MM.1S (cell line): ENCODE measurements at places on chromosomes 5 and 9.
A peak's percentile ranks its signal among the peaks of the same experiment; 100 is the strongest.

DNA sequence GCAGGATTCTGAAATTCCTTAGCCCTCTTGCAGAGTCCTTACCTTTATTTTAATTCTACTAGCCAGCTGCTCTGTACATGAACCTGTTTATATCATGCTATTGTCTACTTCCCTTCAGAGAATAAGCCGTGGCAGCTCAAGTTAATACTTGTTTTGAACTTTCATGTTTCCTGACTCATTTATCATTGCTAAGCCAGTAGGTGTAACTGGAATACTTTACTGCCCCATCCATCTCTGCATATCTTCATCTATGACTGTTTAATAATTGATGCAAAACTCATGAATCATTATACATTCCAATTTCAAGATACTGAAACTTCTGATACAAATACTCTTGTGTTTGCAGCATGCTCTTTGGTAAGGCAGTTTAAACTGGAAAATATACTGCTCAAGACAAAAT, 174.7 kb downstream of the PPP2R2B start:
- no peaks in the 10 kb centered on the region for H3K4me1 ChIP-seq
- H3K36me3 ChIP-seq = no peaks in the 10 kb centered on the region
- DNase-seq = no peak
- no peak overlapping the region for H3K27ac ChIP-seq

- H3K4me3 ChIP-seq = no peak overlapping the region
- DNase-seq = no peak
- H3K36me3 ChIP-seq = no peaks in the 10 kb centered on the region
- H3K4me1 ChIP-seq = no peaks in the 10 kb centered on the region
Measured at GRCh38 chr5:161863811-161864210, 15.9 kb downstream of the GABRA1 start.

GRCh38 chr5:142110046-142110531, 1.5 kb downstream of the NDFIP1 start:
- peak overlapping the region; percentile 89 for H3K4me3 ChIP-seq
- H3K4me1 ChIP-seq = peaks cover 16% of the 10 kb centered on the region; the same call in 1 of the 2 replicates
- peak overlapping the region; percentile 72; the same call in 1 of the 2 replicates for H3K27ac ChIP-seq
- H3K27me3 ChIP-seq = no peaks in the 10 kb centered on the region
- no peaks in the 10 kb centered on the region for H3K36me3 ChIP-seq
- no peak for DNase-seq

- H3K36me3 ChIP-seq = no peaks in the 10 kb centered on the region
- no peaks in the 10 kb centered on the region for H3K27me3 ChIP-seq
- no peaks in the 10 kb centered on the region for H3K4me1 ChIP-seq
- no peak overlapping the region for H3K27ac ChIP-seq
- no peak overlapping the region for H3K4me3 ChIP-seq
Measured at GRCh38 chr5:91925249-91925648, 542.1 kb upstream of the ARRDC3 start.

DNA sequence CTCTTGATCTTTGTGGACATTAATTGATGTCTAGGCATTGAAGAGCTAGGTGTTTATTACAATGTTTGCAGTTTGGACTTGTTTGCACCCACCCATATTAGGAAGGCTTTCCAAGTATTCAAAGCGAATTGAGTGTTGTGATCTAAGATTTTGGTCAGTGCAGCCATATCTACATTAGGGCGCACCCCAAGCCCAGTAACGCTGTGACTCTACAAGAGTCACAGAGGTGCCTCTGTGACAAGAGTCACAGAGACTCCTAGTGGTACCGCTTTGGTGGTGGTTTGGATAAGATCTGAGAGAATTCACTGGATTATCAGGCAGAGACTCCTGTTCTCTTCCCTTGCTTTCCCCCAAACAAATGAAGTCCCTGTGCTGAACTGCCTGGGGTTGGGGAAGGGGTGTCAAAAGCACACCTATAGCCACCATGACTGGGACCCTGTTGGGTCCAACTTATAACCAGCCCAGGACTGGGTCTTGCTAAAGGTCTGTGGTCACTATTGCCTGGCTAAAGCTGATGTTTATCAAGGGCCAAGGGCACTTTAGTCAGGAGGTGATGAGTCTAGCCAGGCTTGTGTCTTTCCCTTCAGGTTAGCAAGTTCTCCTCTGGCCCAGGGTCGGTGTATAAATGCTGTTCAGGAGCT, 114.1 kb upstream of the RIOK2 start:
- H3K27me3 ChIP-seq = no peaks in the 10 kb centered on the region
- DNase-seq = peak; percentile 61
- H3K27ac ChIP-seq = no peak overlapping the region
- H3K4me3 ChIP-seq = no peak overlapping the region
- no peaks in the 10 kb centered on the region for H3K4me1 ChIP-seq

DNA sequence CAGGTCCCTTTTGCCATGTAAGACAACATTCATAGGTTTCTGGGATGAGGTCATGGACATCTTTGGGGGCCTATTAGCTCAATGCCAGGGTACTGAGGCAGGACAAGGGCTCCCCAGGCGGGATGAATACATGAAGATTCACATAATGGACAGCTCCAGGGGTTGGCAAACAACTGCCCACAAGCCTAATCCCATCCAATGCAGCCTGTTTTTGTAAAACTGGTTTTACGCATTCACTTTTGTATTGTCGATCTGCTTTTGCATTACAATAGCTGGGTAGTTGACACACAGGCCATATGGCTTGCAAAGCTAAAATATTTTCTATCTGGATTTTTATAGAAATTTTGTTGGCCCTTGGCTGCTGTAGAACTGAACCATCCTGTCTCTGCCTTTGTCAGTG, 248.5 kb upstream of the PANK3 start:
- H3K36me3 ChIP-seq = no peaks in the 10 kb centered on the region
- DNase-seq = no peak
- no peaks in the 10 kb centered on the region for H3K27me3 ChIP-seq

DNA sequence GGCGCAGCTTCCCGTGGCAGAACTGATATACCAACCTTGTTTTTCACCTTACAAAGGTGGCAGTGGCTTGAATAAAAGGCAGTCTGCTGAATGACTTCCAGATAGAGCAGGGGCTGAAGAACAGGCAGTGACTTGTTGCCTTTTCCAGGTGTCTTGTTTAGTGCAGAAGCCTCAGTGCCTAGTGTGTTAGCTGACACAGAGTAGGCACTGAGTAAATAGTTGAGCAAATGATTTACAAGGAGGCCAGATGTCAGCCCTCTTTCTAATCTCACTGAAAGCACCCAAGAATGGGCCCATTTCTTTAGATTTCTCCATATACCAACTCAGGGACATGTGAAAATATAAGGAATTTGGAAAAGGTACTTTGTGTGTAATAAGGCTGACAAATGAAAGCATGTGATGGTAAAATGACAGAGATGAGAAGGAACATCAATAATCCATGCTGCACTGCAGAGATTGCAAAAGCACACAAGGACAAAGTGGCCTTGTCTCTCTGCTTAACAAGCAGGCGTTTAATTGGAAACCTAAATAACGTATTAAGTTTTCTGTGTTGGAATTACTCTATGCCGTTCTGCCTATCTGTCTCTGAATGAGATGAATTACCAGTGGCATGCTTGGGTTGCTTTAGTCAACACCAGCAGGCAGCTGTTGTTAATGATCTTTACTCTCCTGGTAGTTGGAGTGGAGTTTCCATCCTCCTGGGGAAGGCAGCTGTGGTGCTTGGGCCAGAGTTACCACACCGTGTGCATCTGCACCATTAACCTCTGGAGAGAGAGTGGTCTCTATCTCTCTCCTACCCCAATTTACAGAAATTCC, 360.1 kb upstream of the C9orf72 start:
- H3K27me3 ChIP-seq = no peaks in the 10 kb centered on the region
- H3K27ac ChIP-seq = no peak overlapping the region
- no peak for DNase-seq
- no peaks in the 10 kb centered on the region for H3K36me3 ChIP-seq
- no peaks in the 10 kb centered on the region for H3K4me1 ChIP-seq

DNA sequence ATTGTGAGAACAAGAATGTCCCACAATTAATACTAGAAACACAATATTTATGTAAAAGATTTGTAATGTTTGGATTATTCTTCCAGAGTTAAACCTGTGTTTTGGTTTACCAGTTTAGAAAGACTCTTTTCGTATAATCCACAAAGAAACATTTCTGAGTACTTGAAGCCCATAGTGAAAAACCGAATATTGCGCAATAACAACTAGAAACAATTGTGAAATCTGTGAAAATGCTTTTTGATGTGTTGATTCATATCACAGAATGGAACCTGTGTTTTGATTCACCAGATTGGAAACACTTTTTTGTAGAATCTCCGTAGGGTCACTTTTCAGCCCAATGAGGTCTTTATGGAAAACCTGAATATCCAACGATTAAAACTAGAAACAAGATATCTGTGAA, 386.2 kb downstream of the PRDM9 start:
- H3K27ac ChIP-seq = no peak overlapping the region
- H3K4me1 ChIP-seq = no peaks in the 10 kb centered on the region
- DNase-seq = no peak
- H3K4me3 ChIP-seq = no peak overlapping the region

GRCh38 chr5:167947306-167947705, 344.1 kb upstream of the WWC1 start:
- no peak for DNase-seq
- H3K27me3 ChIP-seq = no peaks in the 10 kb centered on the region
- H3K4me1 ChIP-seq = no peaks in the 10 kb centered on the region
- H3K27ac ChIP-seq = no peak overlapping the region
- H3K36me3 ChIP-seq = no peaks in the 10 kb centered on the region
- H3K4me3 ChIP-seq = no peak overlapping the region

DNA sequence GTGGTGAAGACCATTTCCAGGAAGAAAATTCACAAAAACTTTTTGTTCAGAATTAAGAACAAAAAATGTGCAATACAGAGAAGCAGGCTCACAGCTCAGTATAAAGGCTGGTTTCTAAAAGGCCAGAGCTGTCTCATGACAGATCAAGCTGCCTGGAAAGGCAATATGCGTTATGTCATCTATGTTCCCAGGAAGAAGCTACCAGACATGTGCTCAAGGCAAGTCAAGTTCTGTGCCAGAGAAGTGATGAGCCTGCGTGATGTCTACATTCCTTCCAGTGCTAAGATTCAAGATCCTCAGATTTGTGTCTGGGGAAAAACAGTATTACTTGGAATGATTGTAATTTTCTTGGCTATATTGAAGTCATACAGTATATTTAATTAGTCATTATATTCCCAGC, 104.3 kb downstream of the PDE4D start:
- no peak overlapping the region for H3K4me3 ChIP-seq
- no peak for DNase-seq
- 0 out of 2 replicates have a peak, but pooled peaks cover 3% of the 10 kb centered on the region for H3K4me1 ChIP-seq
- H3K27me3 ChIP-seq = no peaks in the 10 kb centered on the region
- H3K27ac ChIP-seq = no peak overlapping the region

DNA sequence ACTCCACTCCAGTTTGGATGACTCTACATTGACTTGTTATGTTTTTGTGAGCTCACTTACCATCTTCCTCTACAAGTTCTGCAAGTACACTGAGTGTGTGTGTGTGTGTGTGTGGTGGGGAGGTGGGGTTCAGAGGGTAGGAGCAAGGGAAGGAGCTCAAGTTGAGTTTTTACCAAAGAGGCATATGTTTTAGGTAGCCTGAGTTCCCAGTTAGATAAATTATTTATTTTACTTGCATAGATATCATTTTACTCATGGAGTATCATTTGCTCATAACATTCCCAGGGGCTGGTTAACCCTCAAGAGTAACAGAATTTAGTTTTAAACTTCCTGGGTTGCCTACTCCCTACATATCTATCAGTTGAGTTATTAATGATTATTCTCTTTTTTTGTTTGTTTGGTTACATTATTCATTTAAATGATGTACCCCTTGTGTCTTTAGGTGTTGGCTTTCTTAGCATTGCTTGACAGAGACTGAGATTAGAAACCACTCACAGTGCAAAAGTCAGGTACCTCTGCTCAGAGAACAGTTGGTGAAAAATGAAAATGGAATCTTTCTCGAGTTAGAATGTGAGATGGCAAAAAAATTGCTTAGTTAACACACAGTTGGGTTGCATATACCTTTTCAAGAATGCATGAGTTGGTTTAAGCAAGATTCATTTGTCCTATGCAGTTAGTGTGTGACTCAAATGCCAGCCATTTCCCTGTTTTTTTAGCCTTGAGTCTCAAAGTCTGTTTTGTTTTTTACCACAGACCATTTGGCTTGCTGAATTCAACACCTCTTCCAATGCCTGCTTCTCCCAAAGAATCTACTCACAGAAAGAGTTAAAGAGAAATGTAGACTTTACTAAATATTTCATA, 29.2 kb downstream of the TNFSF8 start:
- no peaks in the 10 kb centered on the region for H3K36me3 ChIP-seq
- H3K4me3 ChIP-seq = no peak overlapping the region
- peak overlapping the region; percentile 82 for H3K27ac ChIP-seq
- no peaks in the 10 kb centered on the region for H3K27me3 ChIP-seq
- H3K4me1 ChIP-seq = peaks cover 81% of the 10 kb centered on the region

- H3K4me1 ChIP-seq = no peaks in the 10 kb centered on the region
- H3K4me3 ChIP-seq = no peak overlapping the region
- H3K27ac ChIP-seq = no peak overlapping the region
- DNase-seq = no peak
Measured at GRCh38 chr9:112858625-112859147, 32.0 kb downstream of the SLC46A2 start.

- no peaks in the 10 kb centered on the region for H3K4me1 ChIP-seq
- no peaks in the 10 kb centered on the region for H3K27me3 ChIP-seq
- DNase-seq = no peak
- no peak overlapping the region for H3K4me3 ChIP-seq
- H3K27ac ChIP-seq = no peak overlapping the region
Measured at GRCh38 chr9:108217431-108218349, 638.1 kb downstream of the ACTL7B start.

DNA sequence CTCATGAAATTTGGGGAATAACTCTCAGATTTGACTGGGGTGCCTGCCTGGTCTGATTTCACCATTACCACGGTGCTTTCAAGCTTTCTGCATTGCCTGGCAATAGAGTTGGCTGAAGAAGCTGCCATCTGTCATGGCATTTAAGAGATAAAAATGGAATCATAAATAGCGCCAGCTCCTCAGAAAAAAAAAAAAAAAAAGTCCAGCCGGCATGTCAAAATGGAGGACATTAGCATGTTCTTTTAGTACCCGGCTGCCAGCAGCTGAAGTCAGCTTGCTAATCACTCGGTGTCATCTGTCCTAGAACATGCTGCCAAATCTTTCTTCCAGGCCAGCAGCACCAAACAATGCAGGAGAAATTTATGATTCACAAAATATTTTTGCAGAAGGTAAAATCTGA, 57.7 kb upstream of the CER1 start:
- no peaks in the 10 kb centered on the region for H3K27me3 ChIP-seq
- no peak for DNase-seq
- H3K4me3 ChIP-seq = no peak overlapping the region
- no peak overlapping the region for H3K27ac ChIP-seq
- no peaks in the 10 kb centered on the region for H3K4me1 ChIP-seq

DNA sequence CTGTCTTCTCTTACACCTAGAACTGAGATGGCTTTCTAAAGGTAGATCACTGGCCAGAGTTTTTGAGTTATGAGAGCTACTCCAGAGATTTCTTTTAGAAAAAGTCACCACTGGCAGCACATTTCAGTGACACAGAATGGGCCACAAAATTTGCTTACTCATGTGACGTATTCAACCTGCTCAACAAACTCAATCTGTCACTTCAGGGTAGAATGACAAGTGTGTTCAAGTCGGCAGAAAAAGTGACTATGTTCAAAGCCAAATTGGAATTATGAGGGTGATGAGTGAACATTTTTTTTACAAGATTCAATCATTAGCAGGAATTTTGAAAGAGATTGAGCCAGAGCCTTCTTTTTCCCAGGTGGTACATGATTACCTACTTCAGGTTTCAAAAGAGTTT, 46.5 kb downstream of the TAF11L14 start:
- no peak overlapping the region for H3K4me3 ChIP-seq
- no peak overlapping the region for H3K27ac ChIP-seq
- no peaks in the 10 kb centered on the region for H3K27me3 ChIP-seq
- H3K36me3 ChIP-seq = no peaks in the 10 kb centered on the region
- H3K4me1 ChIP-seq = no peaks in the 10 kb centered on the region
